Lung (tissue), 17 donors: ENCODE measurements at places on chromosomes 11 and 22. TPM values are rescaled to one million over a fixed set of nuclear protein-coding genes. Genes with fewer than 3 reads are reported as not detected.
A peak's percentile ranks its signal among the peaks of the same experiment; 100 is the strongest.

DNA sequence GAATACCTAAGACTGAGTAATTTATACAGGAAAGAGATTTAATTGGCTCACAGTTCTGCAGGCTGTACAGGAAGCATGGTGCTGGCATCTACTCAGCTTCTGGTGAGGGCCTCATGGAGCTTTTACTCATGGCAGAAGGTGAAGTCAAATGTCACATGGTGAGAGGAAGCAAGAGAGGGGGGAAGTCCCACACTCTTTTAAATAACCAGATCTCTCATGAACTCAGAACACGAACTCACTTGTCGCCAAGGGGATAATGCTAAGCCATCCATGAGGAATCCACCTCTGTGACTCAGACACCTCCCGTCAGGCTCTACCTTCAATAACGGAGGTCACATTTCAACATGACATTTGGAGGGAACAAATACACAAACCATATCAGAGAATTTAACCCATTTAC lies 42.2 kb downstream of the BIRC2 start:
- no peak for DNase-seq
- no peak overlapping the region for H3K4me3 ChIP-seq
- peaks cover 30% of the 10 kb centered on the region for H3K36me3 ChIP-seq
- H3K27ac ChIP-seq: no peak overlapping the region
- no peaks in the 10 kb centered on the region for H3K27me3 ChIP-seq
- no peaks in the 10 kb centered on the region for H3K4me1 ChIP-seq

- H3K27me3 ChIP-seq: no peaks in the 10 kb centered on the region
- no peak for DNase-seq
- no peak overlapping the region for H3K4me3 ChIP-seq
- H3K27ac ChIP-seq: peak overlapping the region; percentile 64
- peaks cover 6% of the 10 kb centered on the region for H3K4me1 ChIP-seq
Measured at GRCh38 chr11:65927904-65928397, 8.7 kb downstream of the DRAP1 start.

DNA sequence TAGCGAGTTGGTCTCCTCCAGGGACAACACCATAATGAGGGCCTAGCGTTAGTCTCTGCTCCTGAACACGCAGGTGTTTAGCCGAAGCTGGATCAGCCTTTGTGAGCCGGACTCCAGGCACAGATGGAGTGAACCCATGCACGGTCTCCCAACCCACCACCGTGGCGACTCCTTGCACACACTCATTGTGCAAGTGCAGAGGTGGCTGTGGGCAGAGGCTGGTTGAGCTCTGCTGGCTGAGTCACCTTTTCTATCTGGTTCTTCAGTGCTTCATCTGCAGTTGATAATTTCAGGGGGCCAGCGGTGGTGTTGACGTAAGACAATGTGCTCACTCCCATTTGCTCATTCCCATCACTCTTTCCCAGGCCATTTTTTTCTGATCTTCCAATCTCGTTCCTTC lies 72.1 kb upstream of the SLC22A12 start:
- no peaks in the 10 kb centered on the region for H3K36me3 ChIP-seq
- peaks cover 8% of the 10 kb centered on the region for H3K27me3 ChIP-seq
- no peak overlapping the region for H3K27ac ChIP-seq

DNA sequence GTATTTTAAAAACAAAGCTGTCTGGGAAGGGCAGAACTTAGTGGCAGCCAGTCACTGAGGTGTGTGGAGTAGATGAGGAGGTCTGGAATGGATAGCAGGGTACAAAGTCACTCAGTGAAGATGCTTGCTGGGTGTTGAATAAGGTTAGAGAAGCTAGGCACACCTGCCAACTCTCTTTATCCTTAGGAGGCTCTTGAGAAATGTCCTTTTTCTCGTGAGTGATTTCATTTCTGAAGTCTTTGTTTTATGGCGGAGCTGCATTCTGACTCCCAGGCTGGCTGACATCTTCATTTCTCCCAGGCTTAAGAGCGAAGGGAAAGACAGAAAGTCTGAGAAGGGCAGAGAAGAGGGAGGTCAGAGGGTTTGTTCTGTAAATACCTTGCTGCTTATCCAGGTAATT lies 31.0 kb downstream of the CECR2 start:
- H3K36me3 ChIP-seq: no peaks in the 10 kb centered on the region
- peak; percentile 47 for DNase-seq
- H3K27ac ChIP-seq: no peak overlapping the region
- peaks cover 5% of the 10 kb centered on the region for H3K4me1 ChIP-seq

GRCh38 chr11:47260366-47260765 lies 2.6 kb downstream of the NR1H3 start:
- no peak overlapping the region for H3K27ac ChIP-seq
- no peaks in the 10 kb centered on the region for H3K27me3 ChIP-seq
- H3K36me3 ChIP-seq: peaks cover 3% of the 10 kb centered on the region
- no peak overlapping the region for H3K4me3 ChIP-seq
- peaks cover 13% of the 10 kb centered on the region for H3K4me1 ChIP-seq
- no peak for DNase-seq

DNA sequence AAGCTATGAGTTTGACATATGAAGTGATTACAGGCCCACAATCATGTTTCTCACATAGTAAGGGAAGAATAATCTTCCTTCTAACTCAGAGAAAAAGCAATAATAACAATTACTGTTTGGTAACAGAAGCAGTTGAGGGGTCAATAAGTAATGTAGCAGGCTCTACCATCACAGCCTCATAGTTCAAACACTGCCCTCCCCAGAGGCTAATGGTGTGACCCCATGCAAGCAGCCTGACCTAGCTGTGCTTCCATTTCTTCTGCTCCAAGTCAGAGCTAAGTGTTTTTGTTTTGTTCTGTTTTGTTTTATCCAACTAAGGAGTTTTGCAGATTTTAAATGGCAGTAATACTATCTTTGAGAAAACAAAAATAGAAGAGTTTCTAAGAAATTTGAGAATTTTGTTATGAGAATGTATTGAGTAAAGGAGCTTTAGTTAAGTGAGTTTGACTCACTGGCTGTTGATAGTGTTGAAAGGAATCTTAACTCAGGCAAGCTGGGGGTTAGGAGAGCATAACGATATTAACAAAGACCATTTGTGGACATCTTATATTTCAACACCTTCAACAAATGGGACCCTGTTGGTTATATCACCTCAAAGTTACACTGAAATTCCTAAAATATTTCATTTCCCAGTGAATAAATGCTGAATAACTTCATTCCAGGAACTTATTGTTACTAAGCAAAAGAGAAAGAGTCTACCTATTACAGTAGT lies 48.5 kb downstream of the GUCY1A2 start:
- no peaks in the 10 kb centered on the region for H3K27me3 ChIP-seq
- DNase-seq: no peak
- H3K36me3 ChIP-seq: no peaks in the 10 kb centered on the region
- no peak overlapping the region for H3K27ac ChIP-seq

Gene HEPN1
- not detected for total RNA-seq

Gene GRM5
- total RNA-seq: 0.51 TPM
